ENCODE measurements at places on chromosomes 11 and 22. TPM values are rescaled to one million over a fixed set of nuclear protein-coding genes. Genes with fewer than 3 reads are reported as not detected.

Gene DDI1
- total RNA-seq: not detected

Gene GRAP2
- total RNA-seq: not detected

DNA sequence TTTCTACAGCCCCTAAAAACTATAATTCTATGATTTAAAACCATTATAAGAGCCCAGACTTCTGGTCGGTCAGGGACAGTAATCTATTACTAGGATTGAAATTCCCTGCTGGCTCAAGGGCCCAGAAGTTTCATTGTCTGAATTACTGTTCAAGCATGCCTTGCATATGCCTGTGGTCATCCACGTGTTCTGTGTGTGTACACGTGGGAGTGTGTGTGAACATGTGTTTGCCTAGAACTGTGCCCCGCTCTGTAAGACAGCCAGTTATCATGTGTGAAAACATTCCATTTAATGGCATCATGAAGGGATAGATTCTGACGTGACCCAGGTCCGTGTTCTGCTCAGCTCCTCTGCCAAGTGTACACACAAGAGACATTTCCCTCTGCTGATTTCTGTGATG, 189.3 kb upstream of the NECTIN1 start:
- no peak for DNase-seq

DNA sequence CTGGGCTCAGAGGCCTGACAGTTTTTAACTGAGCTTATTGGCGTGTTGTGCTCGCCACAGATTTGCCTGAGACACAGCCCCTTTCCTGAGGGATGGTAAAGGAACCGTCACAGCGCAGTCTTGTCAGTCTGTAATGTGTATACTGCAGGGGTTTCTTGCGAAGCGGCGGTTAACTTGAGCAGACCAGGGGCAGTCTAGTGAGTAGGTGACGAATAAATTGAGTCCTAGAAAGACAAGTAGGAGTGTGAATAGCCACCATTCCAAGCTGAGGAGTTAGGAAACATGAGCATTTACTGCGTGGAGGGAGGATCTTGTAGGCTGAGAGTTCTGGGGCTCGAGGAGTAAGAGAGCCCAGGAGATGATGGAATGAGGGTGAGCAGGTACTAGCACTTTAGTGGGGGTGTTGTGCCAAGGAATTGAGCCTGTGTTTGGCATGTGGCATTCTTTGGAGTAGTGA, 1.4 kb downstream of the MED15 start:
- DNase-seq: no peak
